ENCODE measurements at places on chromosomes 1 and 21.

DNA sequence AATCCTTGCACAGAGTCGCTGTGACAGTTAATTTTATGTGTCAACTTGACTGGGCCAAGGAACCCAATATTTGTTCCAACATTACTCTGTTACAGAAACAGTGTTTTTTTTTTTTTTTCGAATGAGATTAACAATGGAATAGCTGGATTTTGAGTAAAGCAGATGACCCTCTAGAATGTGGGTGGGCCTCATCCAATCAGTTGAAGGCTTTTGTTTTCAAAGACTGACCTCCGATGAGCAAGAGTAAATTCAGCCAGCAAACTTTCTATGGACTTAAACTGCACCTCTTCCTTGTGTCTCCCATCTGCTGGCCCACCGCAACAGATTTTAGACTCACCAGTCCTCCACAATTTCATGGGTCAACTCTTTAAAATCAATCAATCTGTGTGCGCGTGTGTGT, 17.0 kb downstream of the CRYZ start:
- DNase-seq, result no peak

DNA sequence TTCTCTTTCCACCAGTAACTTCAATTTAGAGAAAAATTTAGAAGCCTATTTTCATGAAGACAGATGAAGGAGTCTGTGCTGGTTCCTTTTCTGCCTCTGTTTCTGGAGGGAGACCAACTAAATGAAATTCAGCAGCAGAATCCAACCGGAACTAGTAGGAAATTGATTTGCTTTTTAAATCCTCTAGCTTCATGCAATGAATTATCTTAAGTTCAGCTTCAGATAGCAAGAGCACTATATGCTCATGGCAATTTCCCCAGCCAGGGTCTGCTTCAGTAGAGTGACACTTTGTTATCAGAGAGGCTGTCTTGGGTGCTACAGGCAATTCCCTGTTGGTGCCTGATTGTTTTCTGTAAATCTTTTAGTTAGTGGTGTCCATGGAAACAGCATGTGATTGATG, 189.7 kb downstream of the SLC35F3 start:
- DNase-seq, result no peak

- DNase-seq, result no peak
Observed at GRCh38 chr1:145702052-145702451, 5.1 kb downstream of the PDZK1 start.

DNA sequence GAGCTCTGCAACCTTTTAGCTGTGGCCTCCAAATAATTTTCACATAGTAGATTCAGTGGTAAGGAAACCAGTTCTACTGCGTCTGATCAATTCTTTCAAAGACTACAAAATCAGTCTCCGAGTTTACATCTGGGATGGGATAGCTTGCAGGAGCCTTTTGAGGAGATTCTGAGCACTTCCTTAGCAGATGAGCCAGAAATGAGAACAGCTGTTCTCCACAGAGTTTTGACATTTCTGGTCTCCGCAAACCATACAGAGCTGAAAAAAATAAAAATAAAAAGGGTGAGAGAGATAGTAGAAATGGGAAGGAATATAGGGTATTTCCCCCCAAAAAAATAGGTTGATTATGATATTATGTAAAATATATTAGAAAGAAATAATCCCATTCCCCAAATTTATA, 119.3 kb downstream of the LYPLAL1 start:
- no peak for DNase-seq

All from AG09309 (cell line).